Stimulated activated CD4-positive, alpha-beta T cell treated with anti-CD3 and anti-CD28 coated beads, Interleukin-2, amount 100 ng/mL, for 4 hours (primary cell): ENCODE measurements at places on chromosomes 11 and 22.
A peak's percentile ranks its signal among the peaks of the same experiment; 100 is the strongest.

DNA sequence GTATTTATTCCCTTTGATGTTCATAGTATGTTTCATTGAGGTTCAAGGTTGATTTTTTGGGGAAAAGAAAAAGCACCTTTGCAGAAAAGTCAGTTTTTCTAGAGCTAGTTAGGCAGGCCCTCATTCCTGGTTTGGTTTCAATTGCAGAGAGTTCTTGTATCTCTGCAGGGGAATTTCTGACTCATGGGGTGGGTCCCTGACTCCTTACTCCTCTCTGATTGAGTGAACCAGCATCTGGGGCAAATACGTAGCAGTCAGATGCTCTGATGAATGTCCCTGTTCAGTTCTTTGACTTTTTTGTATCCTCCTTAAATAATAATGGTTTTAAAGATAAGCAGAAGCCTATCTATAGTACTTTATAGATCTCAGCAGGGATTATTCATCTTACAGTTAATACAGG is 7.7 kb upstream of the NCR3LG1 start:
- DNase-seq: peak; percentile 33

DNA sequence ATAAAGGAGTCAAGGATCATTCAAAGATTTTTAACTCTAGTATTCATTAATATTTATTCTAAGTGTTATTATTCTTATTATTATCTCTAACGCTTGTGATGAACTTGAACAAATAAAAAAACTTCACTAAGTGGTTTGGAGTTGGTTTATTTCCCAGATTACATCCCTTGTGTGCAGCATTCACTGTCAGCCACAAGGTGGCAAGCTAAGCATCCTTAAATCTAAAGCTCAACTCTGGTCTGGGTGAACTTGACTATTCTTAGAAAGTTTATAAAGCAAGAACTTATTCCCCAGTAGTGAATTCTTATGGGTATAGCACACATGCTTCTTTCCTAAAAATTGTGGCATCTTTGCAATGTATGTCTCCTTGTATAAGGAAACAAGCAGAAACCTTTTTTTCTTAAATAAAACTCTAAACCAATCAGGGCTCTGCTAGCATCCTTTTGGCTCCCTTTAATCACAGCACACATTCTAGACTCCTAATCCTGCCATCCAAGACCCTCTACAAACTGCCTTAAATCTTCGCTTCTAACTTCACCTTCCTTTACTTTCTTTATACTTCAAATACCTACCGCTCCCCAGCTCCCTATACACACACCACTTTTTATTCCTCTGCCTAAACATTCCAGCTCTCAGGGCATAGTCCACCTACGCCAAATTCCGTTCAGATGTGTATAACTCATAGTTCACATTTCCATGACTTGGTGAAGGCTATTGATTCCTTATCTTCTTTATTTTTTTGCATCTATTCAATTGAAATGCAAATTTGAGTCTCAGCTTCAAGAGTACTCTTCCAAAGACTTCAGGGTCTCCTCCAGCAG is 1068.8 kb downstream of the DLG2 start:
- DNase-seq: no peak

DNA sequence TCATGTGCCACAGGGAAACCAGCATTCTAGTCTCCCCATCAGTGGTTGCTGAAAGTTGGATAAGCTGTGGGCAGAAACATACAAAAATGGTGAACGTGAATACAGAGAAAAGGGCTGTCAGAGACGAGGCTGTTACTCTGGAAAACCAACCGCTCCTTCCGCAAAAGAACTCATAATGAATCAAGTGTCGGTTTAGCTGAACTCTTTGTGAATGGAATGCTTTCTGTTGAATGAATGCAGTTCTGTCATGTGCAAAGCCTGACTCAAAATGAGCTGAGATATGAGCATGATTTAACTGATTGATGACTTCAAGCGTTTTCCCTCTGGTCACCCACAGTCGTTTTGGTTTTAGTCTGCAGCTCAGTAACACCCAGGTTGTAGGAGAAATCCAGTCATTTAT is 298.3 kb downstream of the ETS1 start:
- no peak for DNase-seq

- DNase-seq: no peak
These were observed 163.3 kb upstream of the RASSF10 start for GRCh38 chr11:12845739-12846358.

GRCh38 chr11:13687271-13687670 is 18.8 kb downstream of the FAR1 start:
- no peak for DNase-seq
